ENCODE measurements at places on chromosomes 2 and 18.

GRCh38 chr2:135140606-135141005, 88.5 kb downstream of the RAB3GAP1 start:
- no peak for DNase-seq

DNA sequence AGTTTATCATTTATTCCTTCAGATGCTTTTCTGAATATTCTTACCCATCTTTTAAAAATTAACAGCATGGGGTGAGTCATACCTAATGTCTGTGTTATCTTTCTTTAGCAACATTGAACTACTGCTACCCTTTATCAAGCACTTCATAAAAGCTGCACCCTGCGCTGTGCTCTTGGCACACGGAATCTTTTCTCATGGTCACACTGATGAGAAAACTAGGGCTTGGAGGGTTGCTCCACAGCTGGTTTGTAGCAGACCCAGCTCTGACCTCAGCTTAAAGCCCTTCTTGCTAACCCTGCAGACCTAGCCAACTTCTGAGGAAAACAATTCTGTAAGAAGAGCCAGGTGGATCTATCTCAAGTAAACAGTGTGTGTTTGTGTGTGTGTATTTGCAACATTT, 106.3 kb downstream of the RNF144A start:
- DNase-seq = no peak

DNA sequence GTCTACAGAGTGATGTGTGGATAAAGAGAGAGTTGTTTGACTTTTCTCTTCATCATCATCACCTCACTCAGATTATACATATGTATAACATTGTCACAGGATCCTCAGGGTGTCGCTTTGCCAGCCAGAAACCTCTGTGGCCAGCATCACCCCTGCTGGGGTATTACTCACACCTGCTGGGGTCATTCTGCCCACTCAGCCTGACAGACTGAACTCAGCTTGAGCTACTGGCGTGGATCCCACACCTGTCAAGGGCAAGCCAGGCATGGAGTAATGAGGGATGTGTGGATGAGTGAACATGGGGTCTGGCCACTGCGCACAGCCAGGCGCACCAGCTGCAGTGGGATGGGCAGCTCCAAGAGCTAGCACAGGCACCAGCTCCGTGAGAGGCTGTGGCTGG, 870.6 kb downstream of the CBLN2 start:
- DNase-seq = no peak

DNA sequence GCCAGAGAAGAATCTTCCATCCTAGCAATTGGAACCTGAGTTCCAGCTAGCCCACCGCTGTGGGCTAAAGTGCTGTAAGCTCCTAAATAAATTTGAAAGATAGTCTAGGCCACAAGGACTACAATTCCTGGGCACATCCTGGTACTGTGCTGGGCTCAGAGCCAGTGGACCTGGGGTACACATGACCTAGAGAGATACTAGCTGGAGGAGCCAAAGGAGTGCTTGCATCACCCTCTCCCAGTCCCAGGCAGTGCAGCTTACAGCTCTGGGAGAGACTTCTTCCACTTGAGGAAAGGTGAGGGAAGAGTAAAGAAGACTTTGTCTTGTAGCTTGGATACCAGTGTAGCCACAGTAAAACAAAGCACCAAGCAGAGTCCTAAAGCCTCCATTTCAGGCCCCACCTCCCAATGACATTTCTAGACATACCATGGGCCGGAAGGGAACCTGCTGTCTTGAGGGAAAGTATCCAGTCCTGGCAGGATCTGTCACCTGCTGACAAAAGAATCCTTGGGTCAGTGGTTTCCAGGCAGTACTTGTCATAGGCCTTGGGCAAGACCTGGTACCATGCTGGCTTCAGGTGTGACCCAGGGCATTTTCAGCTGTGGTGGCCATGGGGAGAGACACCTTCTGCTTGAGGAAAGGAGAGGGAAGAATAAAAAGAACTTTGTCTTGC, 89.5 kb downstream of the TMEM185B start:
- DNase-seq = no peak

GRCh38 chr2:63741884-63742579, 99.7 kb upstream of the UGP2 start:
- DNase-seq = no peak

DNA sequence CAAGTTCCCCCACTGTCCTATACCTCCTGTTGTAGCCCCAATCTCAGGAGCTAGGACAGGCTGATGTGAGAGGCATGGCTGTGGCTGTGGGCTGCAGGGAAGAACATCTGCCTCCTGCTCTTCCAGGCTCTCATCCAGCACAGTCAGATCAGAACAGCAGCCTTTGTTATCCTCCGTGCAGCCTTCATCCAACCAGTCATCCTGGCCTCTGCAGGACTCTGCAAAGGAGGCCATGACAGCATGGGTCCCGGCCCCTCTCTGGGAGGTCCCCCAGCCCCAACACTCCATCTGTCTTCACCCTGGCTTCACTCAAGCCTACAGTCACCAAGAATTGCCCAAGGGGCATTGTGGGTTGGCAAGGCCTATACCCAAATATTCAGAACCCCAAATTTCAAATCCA, 223.2 kb upstream of the COPS8 start:
- DNase-seq = peak; percentile 74

DNA sequence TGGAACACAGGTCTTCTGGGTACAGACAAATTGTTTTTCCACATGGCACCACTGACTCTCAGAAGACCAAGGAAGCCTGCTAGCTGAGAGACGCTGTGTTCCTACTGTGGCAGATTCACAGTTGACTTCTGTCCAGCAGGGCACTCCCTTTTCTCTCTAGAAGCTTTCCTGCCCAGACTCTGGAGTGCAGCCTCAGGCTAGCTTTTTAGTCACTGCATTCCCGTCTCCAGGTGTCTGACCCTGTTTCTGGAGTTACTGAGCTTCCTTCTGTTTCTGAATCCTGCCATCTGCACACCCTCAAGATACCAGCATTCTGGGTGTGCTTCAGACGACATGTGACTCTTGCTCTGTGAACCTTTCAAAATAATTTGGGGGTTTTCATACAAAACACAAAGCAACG, 125.1 kb downstream of the TMEM200C start:
- DNase-seq = no peak

- DNase-seq = no peak
Observed at GRCh38 chr2:32264422-32265105, at the start of gene NLRC4. Gene NLRC4 (minus strand): TSS chr2:32264886. CDS start chr2:32256775, 8,111 bp downstream.
